ENCODE measurements at places on chromosomes 5 and 9. TPM values are rescaled to one million over a fixed set of nuclear protein-coding genes. Genes with fewer than 3 reads are reported as not detected.

Gene DMRTA1
- total RNA-seq, result 0.33 TPM

Gene LCN6
- not detected for total RNA-seq

Gene CBY3
- not detected for total RNA-seq

Gene ARID3C
- 0.33 TPM for total RNA-seq

Gene MOB3B
- total RNA-seq, result 0.65 TPM

All from vein endothelial cell (primary cell).